ENCODE measurements at places on chromosomes 3 and 15.

- DNase-seq, result no peak
Observed at GRCh38 chr3:189529468-189529867, 101.7 kb upstream of the TP63 start.

DNA sequence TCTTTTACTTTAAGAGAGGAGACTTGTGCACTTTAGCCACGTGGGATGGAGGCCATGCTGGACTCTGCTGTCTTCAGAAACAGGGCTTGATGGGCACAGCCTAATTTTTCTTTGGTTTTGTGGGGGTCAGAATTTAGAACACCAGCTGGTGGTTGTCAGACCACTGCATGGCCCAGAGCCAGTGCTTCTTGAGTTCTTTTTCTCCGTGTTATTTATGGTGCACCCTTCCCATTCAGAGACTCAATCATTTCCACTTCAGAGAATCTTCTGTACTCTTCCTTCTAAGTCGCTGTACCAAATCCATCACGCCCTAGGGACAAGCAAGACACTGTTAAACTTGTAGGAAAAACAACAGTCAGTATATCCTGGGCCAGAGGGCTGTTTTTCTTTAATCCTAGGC, 20.1 kb downstream of the PRR23A start:
- DNase-seq, result no peak

DNA sequence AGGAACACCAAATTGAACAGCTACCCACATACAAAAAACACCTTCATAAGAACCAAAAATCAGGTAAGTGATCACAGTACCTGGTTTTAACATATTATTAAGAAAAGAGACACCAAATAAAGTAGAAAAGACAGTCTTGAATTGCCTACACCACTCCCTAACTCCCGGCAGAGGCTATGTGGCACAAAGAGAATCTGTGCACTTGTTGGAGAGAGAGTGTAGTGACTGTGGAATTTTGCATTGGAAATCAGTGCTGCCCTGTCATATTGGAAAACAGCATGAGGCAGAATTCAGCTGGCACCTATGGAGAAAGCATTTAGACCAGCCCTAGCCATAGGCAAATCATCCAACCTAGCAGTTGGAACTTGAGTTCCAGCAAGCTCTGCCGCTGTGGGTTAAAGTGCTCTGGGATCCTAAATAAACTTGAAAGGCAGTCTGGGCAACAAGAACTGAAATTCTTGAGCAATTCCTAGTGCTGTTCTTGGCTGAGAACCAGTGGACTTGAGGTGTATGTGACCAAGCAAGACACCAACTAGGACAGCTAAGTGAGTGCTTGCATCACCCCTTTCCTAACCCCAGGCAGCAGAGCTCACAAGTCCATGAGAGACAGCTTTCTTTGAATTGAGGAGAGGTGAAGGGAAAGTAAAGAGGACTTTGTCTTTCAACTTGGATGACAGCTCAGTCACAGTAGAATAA, 969.6 kb upstream of the ALCAM start:
- no peak for DNase-seq

- DNase-seq, result no peak
Observed at GRCh38 chr15:23773093-23773492, 86.0 kb upstream of the NDN start.

Data from naive thymus-derived CD8-positive, alpha-beta T cell (primary cell).